Small intestine (tissue), 16 donors: ENCODE measurements at places on chromosomes 1 and 21.
A peak's percentile ranks its signal among the peaks of the same experiment; 100 is the strongest.

GRCh38 chr1:86788300-86789206 is 84.2 kb downstream of the SH3GLB1 start:
- peak; percentile 19 for DNase-seq

DNA sequence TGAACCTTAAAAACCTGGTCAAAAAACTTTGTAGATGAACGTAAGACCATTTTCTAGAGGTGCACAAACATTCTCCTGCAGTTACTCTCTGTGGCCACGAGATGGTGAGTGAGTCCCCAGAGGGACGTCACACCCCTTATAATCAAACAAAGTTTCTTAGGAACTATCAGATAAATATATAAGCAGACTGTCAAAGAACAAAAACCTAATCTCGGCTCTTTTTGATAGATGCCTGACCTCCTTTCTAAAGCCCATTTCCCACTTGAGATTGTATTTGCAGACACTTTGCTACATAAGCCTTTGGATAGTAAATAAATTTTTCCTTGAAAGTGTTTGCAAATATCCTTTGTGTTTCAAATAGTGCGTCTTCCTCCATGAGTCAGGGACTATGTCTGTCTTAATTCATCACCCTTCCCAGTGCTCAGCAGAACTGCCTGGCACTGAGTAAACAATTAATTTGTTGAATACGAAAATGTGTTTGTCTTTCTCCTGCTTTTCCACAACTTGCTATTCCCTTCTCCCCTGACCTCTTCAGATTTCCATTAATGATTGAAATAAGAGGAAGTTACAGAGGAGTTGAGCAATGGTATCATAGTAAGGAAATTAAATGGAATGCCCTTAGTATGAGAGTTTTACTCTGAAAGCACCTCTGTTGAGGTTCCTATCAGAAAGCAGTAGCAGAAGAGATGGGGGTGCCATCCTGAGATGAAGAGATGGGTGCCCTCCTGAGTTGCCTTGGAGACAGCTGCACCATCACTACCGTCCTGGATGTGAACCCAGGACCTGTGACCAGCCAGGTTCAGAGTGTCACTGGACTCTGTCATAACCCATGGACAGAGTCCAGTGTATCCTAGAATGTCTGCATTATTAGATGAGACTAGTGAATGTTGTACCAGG is 57.8 kb upstream of the RAVER2 start:
- DNase-seq, result peak; percentile 75

- peak; percentile 42 for DNase-seq
Measured at GRCh38 chr1:96845464-96845863, 123.9 kb downstream of the PTBP2 start.

DNA sequence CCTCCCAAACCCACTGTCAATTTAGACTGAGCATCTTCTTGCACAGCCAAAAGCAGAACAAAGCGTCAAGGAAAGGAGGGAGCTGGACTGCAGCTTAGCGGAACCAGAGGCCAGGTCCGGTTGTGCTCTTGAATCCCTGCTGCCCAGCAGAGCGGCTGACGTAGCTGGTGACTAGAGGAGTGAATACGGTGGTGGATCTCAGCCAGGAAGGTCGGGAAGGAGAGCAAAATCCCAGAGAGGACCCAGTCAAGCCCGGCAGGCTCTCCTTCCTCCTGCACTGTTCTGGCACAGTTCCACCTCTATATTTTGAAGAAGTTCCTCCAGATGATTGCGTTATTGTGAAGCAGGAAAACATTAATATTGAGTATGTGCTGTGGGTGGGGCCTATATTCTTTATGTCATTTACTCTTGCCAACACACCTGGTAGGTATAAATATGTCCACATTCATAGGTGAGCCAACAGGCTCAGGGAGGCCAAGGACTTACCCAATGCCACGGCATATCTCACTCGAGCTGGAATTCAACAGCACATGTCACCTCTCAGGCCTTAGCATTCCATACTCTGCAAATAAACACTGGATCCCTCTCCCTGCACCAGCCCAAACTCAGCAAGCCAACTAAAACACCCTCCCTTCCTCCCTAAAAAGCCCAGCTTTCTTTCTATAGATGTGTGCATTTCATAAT is 23.6 kb upstream of the ABCB10 start:
- DNase-seq, result no peak

GRCh38 chr1:245516284-245516759 is 361.5 kb downstream of the KIF26B start:
- no peak for DNase-seq

DNA sequence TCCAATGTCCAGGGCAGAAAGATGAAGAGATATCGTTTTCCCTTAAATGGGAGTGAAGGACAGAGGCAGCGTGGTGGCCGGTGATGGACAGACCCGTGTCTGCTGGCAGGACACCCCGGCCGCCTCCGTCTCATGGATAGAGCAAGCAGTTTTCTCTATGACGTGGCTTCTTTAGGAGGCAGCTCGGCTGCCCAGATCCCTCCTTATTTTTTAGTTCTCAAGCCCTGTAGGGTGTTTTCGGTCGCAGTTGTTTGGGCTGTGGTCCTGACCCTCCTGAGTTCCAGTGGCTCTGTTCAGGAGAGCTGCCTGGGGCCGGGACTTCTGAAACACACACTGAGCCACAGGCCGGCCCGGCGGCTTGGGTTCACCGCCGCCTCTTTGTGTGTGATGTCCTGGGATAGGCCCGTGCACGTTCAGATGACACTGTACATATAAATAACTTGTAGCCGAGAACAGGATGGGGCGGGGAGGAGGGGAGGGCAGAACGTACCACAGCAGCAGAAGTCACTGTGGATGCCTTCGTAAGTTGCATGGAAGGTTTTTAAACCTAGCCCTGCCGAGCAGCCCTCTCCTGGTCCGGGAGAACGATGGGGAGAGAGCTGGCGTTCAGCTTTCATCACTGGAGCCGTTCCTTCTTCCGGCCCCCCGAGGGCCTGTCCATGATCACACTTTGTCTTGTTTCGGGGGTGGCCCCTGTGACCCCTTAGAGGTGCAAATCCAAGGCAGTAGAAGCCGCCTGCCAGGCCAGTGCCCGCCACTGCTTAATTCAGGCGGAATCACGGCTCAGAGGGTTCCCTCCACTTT is 65.2 kb downstream of the SIK1 start:
- peak; percentile 43 for DNase-seq

DNA sequence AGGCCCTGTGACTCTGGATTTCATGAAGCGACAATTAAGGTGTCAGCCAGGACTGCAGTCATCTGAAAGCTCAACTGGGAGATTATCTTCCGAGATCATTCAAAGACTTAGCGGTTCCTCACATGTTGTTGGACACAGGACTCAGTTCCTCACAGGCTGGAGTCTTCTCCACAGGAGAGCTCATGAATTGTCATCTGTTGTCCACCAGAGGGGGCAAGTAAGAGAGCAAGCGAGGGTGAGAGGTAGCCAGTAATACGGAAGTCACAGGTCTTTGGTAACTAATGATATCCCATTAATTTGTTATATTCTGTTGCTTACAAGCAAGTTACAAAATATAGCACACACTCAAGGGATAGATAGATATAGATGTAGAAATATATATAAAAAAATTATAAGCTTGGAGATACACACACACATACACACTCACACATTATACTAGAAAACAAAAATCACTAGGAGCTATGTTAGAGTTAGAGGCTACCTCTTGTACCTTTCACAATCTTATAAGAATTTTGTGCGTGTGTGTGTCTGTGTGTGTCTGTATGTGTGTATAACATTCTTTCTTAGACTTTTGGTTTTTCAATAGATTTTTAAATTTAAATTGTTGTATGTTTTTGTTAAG is 1695.3 kb downstream of the BRINP3 start:
- peak; percentile 37 for DNase-seq

DNA sequence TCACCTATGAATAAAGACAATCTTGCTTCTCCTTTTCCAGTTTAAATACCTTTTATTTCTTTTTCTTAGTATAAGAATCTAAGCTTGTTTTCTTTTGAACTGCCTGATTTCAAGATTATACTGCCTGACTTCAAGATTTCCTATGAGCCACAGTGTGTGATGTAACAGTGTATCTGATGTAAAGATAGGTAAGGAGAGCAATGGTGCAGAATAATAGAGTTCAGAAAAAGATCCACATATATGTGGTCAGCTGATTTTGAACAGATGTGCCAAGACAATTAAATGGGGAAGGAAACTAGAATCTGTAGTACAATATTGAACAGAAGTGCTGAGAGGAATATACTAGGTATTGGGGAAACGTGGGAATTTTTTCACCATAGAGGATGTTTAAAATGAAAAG is 21.0 kb downstream of the EXO1 start:
- no peak for DNase-seq
